DMS 273 treated with DMSO at 0.1 percent for 48 hours (cell line): ENCODE measurements at places on chromosomes 5 and 9.
A peak's percentile ranks its signal among the peaks of the same experiment; 100 is the strongest.

DNA sequence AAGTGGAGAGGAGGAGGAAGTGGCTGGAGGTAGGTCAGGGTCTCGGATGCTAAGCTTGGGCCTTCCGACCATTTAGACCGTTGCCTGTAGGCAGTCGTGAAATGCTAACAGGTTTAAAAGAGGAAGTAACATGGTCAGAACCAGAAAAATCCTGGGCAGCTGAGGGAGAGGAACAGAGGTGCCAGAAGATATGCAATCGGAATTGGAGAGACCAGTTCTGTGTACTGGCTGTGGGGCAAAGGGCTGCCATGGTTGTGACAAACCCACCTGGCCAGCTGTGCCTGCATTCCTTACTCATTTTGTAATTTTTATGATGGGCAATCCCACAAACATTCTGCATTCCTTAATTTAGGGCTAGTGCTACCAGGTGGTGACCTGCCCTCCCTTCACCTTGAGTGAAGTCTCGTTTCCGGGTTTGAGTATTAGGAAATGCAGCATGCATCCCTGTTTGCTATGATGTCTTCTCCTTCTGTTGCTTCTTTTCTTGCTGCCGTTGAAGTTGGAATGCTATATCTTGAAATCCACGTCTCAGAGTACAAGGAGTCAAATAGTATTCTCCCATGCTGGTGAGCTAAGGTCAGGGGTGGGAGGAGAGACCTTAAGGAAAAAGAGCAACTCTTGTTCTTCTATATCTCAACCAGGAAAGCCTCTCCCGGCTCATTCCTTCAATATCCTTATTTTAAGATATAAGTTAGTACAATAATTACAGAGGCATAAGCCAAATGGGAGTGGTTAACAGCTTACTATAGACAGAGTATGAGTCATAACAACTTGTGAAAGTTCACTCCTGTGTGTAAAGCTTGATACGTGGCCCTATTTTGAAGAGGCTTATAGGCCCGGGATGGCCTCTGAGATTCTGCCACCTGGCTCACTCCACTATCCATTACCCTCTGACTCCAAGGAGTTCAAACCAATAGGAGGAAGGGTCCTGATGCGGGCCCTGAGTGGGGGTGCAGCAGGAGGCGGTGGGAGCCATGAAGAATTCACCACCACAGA is 37.0 kb downstream of the B4GALT1 start:
- no peak for DNase-seq

DNA sequence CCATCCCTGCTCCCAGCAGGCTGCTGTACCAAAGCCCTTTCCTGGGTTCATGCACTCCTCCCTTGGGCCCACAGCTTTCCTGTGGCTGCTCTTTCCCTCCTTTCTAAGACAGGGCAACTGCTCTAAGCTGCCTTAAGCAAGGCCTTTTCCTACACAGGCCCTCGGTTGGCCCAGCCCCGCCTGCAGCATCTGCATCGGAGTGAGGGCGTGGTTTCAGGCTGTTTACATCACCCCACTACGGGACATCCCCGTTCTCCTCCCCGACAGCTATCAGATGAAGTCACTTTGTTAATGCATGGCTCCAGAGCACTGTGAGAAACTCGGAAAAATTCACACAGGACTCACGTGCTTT is 3.4 kb downstream of the DPH7 start:
- no peak for DNase-seq

GRCh38 chr9:33230756-33231622 is 9.0 kb upstream of the SPINK4 start:
- DNase-seq: no peak

DNA sequence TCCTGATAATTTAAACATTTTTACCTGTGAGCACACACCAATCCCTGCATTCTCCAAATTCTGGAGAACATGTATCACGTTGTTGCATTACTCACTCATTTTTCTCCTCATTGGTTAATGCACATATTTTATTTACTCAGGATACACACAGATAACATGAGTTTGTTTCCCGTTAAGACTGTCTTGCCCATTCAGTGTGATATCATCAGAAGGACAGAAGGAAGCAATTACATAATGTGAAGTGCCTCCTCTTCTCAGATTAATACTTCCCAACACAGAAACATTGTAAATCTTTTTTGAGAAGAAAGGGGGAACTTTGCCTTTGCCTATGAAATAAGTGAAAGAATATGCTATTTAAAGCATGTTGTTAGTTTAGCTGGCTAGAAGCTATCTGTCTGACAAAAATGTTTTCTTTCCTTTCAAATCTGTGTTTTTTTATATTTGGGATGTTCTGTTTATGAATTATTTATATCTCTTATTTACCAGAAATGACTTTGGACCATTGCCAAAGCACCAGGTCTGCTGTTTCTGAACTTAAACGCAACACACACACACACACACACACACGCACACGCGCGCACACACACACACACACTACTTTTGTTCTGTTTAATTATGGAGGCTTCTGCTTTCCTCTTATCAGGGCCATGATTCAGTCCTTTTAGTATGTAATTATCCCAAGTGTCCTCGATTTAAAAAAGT is 186.5 kb downstream of the CHSY3 start:
- DNase-seq: no peak

DNA sequence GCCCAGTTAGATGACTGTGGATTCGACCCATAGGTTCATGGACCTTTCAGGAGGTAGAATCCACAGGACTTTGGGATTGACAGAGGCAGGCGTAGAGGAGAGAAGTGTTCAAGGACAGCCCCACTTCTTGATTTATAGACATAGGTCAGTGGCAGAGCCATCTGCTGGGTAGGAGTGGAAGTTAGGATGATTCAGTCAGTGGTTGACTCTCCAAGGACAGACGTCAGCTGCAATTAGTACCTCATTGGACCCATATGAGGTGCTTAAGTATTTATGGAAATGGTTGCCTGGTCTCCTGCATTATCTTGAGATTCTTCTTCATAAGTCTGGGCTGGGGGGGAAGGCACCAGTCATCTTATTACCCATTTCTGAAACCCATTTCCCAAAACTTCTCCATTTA is 70.9 kb downstream of the SH3RF2 start:
- no peak for DNase-seq

DNA sequence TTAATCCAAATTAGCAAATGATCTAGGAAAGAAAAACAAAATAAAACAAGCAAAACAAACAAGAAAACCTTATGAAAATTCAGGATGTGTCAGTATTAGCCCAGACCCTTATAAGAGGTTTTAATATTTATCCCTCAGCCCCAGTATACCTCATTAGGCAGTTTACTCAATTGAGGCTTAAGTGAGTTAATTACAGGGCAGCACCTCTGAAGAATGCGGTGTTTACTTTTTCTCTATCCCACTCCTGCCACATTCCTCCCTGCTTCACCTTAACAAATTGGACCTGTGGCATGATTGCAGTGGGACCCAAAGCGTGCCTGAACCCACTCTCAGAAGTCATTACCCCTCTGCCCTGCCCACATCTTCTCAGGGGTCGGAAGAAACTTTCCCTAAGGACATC is 67.1 kb downstream of the SIL1 start:
- DNase-seq: no peak

DNA sequence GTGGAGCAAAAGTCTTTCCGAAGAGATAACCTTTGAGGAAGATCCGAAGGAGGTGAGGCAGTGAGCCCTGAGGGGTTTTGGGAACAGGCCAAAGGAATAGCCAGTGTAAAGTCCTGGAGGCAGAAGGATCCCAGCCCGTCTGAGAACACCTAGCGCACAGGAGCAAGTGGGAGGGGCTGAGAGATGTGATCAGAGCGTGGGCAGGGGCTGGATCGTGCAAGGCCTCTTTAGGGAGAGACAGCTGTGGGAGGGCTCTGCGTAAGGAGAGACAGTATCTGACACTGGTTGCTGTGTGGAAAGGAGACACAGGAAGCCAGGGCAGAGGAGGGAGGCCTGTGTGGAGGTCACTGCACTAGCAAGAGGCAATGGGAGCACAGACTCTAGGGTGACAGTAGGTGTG is 68.2 kb downstream of the BARX1 start:
- DNase-seq: no peak

DNA sequence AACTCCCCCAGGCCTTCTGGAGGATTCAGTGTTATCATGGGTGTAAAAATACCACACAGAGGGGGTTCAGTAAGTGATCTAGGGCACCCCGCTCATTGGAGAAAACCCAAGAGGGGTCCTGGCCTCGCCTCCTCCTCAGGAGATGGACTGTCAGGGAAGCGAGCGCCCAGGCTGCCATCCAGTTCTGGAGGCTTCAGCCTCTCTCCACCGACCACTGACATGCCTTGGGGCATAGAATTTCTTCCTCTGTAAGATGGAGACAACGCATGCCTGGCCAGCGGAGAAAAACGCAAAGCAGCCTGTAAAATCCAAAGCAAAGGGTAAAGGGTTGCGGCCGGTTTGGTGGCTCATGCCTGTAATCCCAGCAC is 165.4 kb downstream of the COL23A1 start:
- DNase-seq: no peak

GRCh38 chr9:129665389-129665775 is at the start of gene PRRX2:
Gene PRRX2, plus strand, starts transcription at chr9:129665647. Its CDS starts 221 bp downstream, at chr9:129665868.
- no peak for DNase-seq

DNA sequence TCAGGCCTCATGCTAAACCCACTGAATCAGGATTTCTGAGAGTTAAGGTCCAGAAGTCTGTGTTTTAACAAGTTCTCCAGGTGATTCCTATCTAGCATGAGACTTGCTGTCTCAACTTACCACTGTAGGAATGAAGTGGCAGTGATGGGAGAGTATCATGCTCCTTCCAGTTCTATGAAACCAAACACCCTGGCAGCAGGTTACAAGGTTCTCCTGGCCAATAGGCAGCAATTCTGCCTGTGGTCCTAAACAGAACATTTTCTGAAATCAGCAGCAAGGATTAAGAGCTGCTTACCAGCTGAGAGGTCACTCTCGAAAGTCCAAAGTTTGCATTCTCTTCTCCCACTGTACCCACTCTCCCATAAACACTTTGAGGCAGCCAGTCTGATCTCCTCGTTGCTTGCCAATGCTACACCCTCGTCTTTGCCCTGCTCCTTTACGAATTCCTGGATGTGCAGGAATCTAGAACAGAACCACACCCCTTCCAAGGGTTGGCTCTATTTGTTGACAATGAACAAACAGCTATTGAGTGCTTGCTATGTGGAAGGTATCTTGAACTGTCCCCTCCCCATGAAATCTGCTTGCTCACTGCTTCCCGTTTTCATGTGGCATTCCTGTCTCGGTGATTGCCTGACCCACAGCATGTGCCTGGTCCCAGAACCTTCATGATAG is 100.5 kb downstream of the TMEM174 start:
- peak; percentile 60 for DNase-seq

- no peak for DNase-seq
These were observed 66.3 kb upstream of the SPINK5 start for GRCh38 chr5:147997486-147997885.

- DNase-seq: no peak
These were observed 78.7 kb downstream of the RAD23B start for GRCh38 chr9:107361816-107362215.

DNA sequence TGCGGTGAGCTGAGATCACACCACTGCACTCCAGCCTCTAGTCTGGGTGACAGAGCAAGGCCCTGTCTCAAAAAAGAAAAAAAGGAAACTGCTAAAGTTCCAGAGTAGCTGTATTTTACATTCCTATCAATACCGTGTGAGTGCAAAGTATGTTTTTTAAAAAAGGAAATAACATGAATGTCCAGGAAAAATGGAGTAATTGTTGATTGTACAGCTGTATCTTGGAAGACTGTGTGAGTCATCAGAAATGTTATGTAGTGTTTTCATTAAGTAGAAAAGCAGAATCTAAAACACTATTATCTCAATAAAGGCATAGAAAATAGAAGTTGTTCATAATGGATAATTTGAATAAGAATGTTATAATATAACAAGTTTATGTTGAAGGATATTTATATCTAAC is 53.9 kb downstream of the ZCCHC7 start:
- no peak for DNase-seq

- no peak for DNase-seq
These were observed 70.8 kb upstream of the CDKN2B start for GRCh38 chr9:22079873-22080341.

- DNase-seq: peak; percentile 20
These were observed 1.5 kb downstream of the ARPC5L start for GRCh38 chr9:124863371-124863871.

GRCh38 chr9:113808391-113809358 is 67.4 kb upstream of the ZNF618 start:
- DNase-seq: no peak

DNA sequence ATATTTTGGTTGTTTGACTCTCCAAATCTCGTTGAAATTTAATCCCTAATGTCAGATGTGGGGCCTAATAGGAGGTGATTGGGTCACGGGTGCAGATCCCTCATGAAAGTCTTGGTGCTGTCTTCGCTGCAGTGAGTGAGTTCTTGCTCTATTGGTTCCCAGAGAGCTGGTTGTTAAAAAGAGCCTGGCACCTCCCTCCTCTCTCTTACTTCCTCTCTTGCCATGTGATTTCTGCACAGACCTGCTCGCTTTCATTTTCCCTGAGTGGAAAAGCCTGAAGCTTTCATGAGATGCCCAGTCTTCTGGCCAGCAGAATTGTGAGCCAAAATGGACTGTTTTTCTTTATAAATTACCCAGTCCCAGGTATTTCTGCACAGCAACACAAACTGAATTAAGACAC is 221.6 kb downstream of the MAT2B start:
- DNase-seq: no peak

DNA sequence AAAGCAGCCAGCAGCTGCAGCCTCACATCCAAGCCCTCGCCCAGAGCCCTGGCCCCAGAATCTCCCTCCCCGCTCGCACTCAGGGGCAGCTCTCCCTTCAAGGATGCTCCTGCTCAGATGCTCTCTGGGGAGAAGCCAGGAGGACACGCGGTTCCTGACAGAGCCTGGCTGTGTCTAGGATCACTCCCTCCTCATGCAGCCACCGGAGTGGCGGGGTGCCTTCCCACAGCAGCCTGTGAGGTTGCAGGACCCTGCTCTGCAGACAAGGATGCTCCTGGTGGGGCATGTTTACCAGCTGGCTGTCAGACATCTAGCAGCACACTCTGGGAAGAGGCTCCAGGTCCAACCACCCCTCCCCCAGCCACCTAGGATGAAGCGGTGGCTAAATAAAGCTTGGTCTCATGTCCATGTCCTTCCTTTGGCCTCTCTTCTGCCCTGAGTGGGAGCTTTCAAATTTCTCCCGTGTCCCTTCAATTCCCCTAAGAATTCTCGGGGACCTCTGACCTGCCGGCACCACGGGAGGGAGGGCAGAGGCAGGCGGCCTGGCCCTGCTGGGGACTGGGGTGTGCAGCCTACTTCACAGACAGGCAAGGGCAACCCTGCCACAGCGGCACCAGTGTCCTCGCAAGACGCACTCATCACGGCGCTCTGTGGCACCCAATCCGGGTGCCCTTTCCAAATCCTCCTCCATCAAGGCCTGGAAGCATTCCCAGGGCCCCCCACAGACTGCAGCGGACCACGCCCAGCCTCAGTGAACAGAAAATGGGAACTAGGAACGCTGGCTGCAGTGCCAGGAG is 88.3 kb upstream of the SARDH start:
- DNase-seq: no peak
